Adrenal gland (tissue), 19 donors: ENCODE measurements at places on chromosomes 2 and 18. TPM values are rescaled to one million over a fixed set of nuclear protein-coding genes. Genes with fewer than 3 reads are reported as not detected.

DNA sequence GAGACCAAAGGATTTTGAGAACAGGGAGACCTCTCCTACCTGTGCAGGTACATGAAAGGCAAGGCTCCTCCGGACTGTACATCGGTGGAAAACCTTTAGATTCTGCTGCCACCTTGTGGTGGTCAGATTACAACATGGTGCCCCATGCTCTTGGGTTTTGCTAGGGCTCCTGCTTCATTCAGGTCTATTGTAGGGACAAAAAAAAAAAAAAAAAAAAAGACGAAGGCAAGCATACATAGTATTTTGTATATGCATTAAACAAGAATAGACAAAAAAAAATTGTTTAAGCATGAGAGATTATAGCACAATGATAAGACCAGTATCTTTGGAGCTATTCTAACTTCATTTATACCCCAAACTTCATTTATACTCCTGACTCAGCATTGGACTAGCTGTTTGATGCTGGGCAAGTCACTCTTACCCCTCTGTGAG is 27.4 kb upstream of the SPR start:
- no peaks in the 10 kb centered on the region for H3K36me3 ChIP-seq
- H3K4me3 ChIP-seq, result no peak overlapping the region
- no peaks in the 10 kb centered on the region for H3K27me3 ChIP-seq
- DNase-seq, result peak; percentile 50
- H3K27ac ChIP-seq, result no peak overlapping the region

GRCh38 chr2:45275242-45275805 is 266.1 kb upstream of the SIX2 start:
- H3K4me1 ChIP-seq, result no peaks in the 10 kb centered on the region
- no peak overlapping the region for H3K27ac ChIP-seq
- no peaks in the 10 kb centered on the region for H3K27me3 ChIP-seq
- H3K36me3 ChIP-seq, result no peaks in the 10 kb centered on the region

C2orf66 gene
- total RNA-seq, result 0.39 TPM

DNA sequence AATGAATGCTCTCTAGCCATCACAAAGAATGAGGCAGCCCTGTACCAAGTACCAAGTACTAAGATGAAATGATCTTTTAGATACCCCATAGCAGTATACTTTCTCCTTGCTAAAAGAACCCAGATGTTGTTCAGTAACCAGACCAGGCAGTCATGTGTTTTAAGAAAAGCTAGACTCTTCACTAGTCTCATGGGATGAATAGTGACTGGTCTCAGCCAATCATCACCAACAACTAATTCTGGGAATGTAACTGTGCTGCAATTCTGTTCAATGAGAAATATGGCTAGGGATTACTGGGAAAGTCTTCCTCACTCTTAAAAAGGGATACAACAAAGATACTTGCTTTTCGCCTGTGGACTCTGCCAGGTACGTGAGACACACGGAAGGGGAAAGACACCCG is 29.5 kb downstream of the MBOAT2 start:
- no peak for DNase-seq
- H3K36me3 ChIP-seq, result no peaks in the 10 kb centered on the region
- no peaks in the 10 kb centered on the region for H3K27me3 ChIP-seq
- no peaks in the 10 kb centered on the region for H3K4me1 ChIP-seq

IL36RN gene
- total RNA-seq, result not detected

DNA sequence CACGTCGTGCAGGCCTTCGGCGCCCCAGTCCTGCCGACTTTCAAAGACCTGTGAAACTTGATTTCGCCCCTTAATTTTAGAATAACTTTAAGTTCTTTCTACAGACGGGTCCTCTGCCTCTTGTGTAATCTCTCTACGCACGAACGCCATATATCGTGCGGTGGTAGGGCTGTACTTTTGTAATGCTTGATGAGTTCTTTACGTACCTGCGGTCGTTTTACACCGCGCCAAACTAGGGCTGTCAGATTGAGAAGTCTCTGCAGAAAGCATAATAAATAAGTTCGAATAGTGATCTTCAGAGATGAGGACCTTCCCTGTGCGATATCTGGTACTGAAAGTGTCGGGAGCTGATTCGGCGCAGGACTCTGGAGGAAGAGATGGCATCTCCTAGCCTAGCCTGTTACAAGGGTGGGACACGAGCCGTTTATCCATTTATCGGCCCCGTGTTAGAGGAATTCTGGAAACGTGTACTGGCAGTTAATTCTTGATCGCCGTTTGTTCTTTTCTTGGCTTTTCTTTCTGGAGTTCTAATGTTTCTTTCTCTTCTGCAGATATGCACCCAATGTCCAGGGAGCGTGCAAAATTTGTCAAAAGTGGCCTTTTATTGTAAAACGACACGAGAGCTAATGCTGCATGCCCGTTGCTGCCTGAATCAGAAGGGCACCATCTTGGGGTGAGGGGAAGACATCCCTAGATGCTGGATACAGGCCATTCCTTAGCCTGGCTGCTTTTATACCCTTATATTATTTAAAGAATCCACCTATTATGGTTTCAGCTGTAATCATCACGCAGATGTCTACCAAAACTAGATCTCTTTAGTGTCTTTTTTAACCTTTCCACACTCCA is 781 bp upstream of the SLC5A6 start:
- peaks cover 2% of the 10 kb centered on the region for H3K36me3 ChIP-seq
- DNase-seq, result no peak
- peak overlapping the region; percentile 95 for H3K27ac ChIP-seq
- no peaks in the 10 kb centered on the region for H3K27me3 ChIP-seq

BMP10 gene
- not detected for total RNA-seq

- no peak overlapping the region for H3K4me3 ChIP-seq
- no peak overlapping the region for H3K27ac ChIP-seq
- H3K27me3 ChIP-seq, result no peaks in the 10 kb centered on the region
- H3K36me3 ChIP-seq, result no peaks in the 10 kb centered on the region
- H3K4me1 ChIP-seq, result no peaks in the 10 kb centered on the region
Observed at GRCh38 chr18:45090526-45091140, 409.9 kb downstream of the SETBP1 start.

UCN gene
- 3.9 TPM for total RNA-seq

- H3K4me1 ChIP-seq, result peaks cover 14% of the 10 kb centered on the region
- no peak for DNase-seq
- H3K27ac ChIP-seq, result no peak overlapping the region
- H3K4me3 ChIP-seq, result no peak overlapping the region
- H3K27me3 ChIP-seq, result no peaks in the 10 kb centered on the region
Observed at GRCh38 chr2:118086024-118086633, 2.1 kb upstream of the INSIG2 start.

- H3K4me3 ChIP-seq, result no peak overlapping the region
- no peaks in the 10 kb centered on the region for H3K36me3 ChIP-seq
- H3K27ac ChIP-seq, result no peak overlapping the region
- no peaks in the 10 kb centered on the region for H3K4me1 ChIP-seq
Observed at GRCh38 chr2:235063471-235063961, 111.7 kb downstream of the SH3BP4 start.

DNA sequence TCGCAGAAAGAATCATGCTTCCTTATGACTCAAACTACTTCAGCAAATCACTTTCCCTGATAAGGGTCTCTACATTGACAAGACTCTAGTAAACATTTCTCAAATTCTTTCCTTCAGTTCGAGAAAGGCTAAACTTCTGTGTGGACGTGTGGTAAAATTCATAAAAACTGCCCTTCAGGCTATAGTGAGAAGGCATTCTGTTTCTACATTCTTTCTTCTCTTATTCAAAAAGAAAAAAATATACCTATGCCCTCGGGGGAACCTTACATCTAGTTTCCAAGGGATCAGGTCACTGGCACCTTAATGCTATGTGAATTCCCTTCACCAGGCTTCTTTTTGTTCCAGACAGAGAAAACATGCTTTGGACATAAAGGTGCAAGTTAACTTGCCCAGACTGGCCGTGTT is 4.9 kb downstream of the VIT start:
- no peak overlapping the region for H3K27ac ChIP-seq
- no peak for DNase-seq
- H3K4me1 ChIP-seq, result peaks cover 1% of the 10 kb centered on the region
- H3K4me3 ChIP-seq, result no peak overlapping the region
- no peaks in the 10 kb centered on the region for H3K36me3 ChIP-seq

- H3K27ac ChIP-seq, result no peak overlapping the region
- no peak for DNase-seq
- H3K27me3 ChIP-seq, result no peaks in the 10 kb centered on the region
- H3K36me3 ChIP-seq, result no peaks in the 10 kb centered on the region
- H3K4me1 ChIP-seq, result peaks cover 8% of the 10 kb centered on the region
- no peak overlapping the region for H3K4me3 ChIP-seq
Observed at GRCh38 chr2:72289283-72289682, 141.6 kb upstream of the CYP26B1 start.

AQP12B gene
- total RNA-seq, result not detected

HAAO gene
- 11.7 TPM for total RNA-seq

ZNF24 gene
- 75.6 TPM for total RNA-seq

GRCh38 chr2:3251946-3252345 is 125.7 kb downstream of the EIPR1 start:
- no peaks in the 10 kb centered on the region for H3K4me1 ChIP-seq
- DNase-seq, result no peak

SH2D6 gene
- total RNA-seq, result 0.69 TPM

- no peak overlapping the region for H3K4me3 ChIP-seq
- no peaks in the 10 kb centered on the region for H3K36me3 ChIP-seq
- DNase-seq, result no peak
- H3K27me3 ChIP-seq, result no peaks in the 10 kb centered on the region
- no peak overlapping the region for H3K27ac ChIP-seq
- H3K4me1 ChIP-seq, result peaks cover 9% of the 10 kb centered on the region
Observed at GRCh38 chr2:88036606-88037005, 19.0 kb downstream of the KRCC1 start.

GRCh38 chr2:120525056-120526046 is 179.4 kb downstream of the INHBB start:
- no peak overlapping the region for H3K27ac ChIP-seq
- peak; percentile 34 for DNase-seq
- H3K4me3 ChIP-seq, result no peak overlapping the region
- no peaks in the 10 kb centered on the region for H3K36me3 ChIP-seq

DNA sequence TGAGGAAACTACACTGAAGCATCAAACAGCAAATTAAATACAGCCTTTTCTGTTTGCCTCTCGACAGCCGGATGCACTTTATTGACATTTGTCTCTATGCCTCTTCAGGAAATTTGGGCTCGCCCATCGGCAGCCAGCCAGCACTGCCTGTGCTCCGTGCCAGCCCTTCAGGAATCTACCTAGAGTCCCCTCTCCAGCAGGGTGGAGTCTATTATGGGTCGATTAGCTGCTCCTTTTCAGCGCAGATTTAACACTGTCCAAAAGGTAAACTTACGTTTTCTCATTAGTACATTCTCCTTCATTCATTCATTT is 91.5 kb downstream of the MYCN start:
- no peak overlapping the region for H3K27ac ChIP-seq
- DNase-seq, result no peak
- H3K4me1 ChIP-seq, result no peaks in the 10 kb centered on the region

GRCh38 chr2:96773922-96774321 is 13.2 kb downstream of the CNNM4 start:
- DNase-seq, result no peak
- H3K27me3 ChIP-seq, result no peaks in the 10 kb centered on the region
- no peak overlapping the region for H3K27ac ChIP-seq
- no peaks in the 10 kb centered on the region for H3K36me3 ChIP-seq
- no peak overlapping the region for H3K4me3 ChIP-seq

GRCh38 chr2:35391736-35392442 is 963.7 kb upstream of the CRIM1 start:
- H3K4me3 ChIP-seq, result no peak overlapping the region
- DNase-seq, result no peak

DNA sequence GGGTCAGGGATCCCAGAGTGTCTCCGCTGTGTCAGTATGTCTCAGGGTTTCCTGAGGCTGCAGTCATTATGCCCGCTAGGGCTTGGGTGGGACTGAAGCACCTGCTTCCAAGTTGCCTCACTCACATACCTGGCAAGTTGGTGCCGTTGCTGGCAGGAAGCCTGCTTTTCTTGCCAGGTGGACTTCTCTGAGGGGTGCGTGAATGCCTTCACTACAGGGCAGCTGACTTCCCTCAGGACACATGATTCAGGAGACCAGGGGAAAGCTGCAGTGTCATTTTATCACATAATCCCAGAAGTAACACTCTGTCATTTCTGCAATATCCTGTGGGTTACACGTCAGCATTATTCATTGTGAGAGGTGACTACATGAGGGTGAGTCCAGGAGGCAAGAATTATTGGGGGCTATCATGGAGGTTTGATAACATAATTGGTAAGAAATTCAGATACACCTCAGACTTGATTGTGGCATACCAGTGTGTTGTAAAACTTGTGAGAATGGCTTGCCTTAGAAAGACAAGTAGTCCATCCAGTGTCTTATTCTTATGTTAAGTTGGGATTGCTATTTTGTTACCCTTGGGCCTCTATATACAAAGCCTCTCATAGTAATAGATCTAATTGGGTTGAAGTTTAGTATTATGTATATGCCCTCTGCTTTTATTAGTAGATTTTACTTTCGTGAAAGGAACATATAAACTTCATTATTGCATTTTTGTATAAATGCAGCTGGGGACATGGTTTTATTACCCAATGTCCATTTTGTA is 44.1 kb downstream of the NEDD4L start:
- no peak for DNase-seq
- no peak overlapping the region for H3K27ac ChIP-seq
- H3K27me3 ChIP-seq, result no peaks in the 10 kb centered on the region
- no peaks in the 10 kb centered on the region for H3K36me3 ChIP-seq
- peaks cover 11% of the 10 kb centered on the region for H3K4me1 ChIP-seq
- H3K4me3 ChIP-seq, result no peak overlapping the region

GRCh38 chr2:78263571-78263970 is 741.4 kb upstream of the LRRTM4 start:
- no peaks in the 10 kb centered on the region for H3K36me3 ChIP-seq
- H3K27me3 ChIP-seq, result no peaks in the 10 kb centered on the region
- H3K4me1 ChIP-seq, result no peaks in the 10 kb centered on the region
- no peak overlapping the region for H3K27ac ChIP-seq

DNA sequence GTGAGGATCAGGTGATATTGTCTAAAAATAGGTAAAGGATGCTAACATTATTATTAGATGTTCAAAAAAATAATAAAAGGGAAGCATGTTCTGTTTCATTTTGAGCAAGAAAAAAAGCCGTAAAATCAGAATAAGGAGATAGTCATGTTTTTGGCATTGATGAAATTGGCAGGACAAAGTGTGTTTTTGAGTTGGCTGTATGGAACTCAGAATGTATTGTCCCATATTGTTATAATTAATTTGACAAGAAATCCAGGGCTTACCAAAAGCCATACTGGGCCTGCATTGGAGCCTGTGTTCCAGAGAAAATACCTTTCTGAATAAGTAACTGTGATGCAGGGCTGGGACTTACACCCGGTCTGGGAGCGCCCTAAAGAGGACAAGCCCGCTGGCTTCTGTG is 232.0 kb downstream of the AGAP1 start:
- no peak for DNase-seq
- no peak overlapping the region for H3K27ac ChIP-seq
- H3K27me3 ChIP-seq, result no peaks in the 10 kb centered on the region
- no peak overlapping the region for H3K4me3 ChIP-seq
- H3K4me1 ChIP-seq, result no peaks in the 10 kb centered on the region

- H3K36me3 ChIP-seq, result no peaks in the 10 kb centered on the region
- no peak overlapping the region for H3K27ac ChIP-seq
- H3K27me3 ChIP-seq, result no peaks in the 10 kb centered on the region
- no peak overlapping the region for H3K4me3 ChIP-seq
- no peaks in the 10 kb centered on the region for H3K4me1 ChIP-seq
Observed at GRCh38 chr2:86778957-86779356, 11.8 kb downstream of the CD8A start.

GRCh38 chr2:215758691-215759090 is 254.7 kb downstream of the MREG start:
- H3K4me3 ChIP-seq, result no peak overlapping the region
- no peak for DNase-seq
- no peaks in the 10 kb centered on the region for H3K36me3 ChIP-seq
- H3K27me3 ChIP-seq, result no peaks in the 10 kb centered on the region
- H3K27ac ChIP-seq, result no peak overlapping the region

- H3K36me3 ChIP-seq, result no peaks in the 10 kb centered on the region
- no peak overlapping the region for H3K4me3 ChIP-seq
- peaks cover 4% of the 10 kb centered on the region for H3K4me1 ChIP-seq
- H3K27ac ChIP-seq, result no peak overlapping the region
- DNase-seq, result no peak
- no peaks in the 10 kb centered on the region for H3K27me3 ChIP-seq
Observed at GRCh38 chr2:20436716-20437470, 10.0 kb upstream of the RHOB start.
